ENCODE measurements at places on chromosomes 16 and 17. TPM values are rescaled to one million over a fixed set of nuclear protein-coding genes. Genes with fewer than 3 reads are reported as not detected.

The SLC35G6 gene
- 3.9 TPM for total RNA-seq

The MT1M gene
- total RNA-seq = 2.2 TPM

The MILR1 gene
- total RNA-seq = 5.5 TPM

The SLFN12 gene
- 2.9 TPM for total RNA-seq

The PLXDC1 gene
- total RNA-seq = 9.6 TPM

The SLC5A11 gene
- 1.3 TPM for total RNA-seq

- H3K27ac ChIP-seq = peak overlapping the region; percentile 98
- no peaks in the 10 kb centered on the region for H3K36me3 ChIP-seq
- H3K27me3 ChIP-seq = no peaks in the 10 kb centered on the region
- peak overlapping the region; percentile 9 for H3K4me3 ChIP-seq
- DNase-seq = peak; percentile 89
- peaks cover 63% of the 10 kb centered on the region for H3K4me1 ChIP-seq
Measured at GRCh38 chr17:48051706-48052486, 3.7 kb downstream of the NFE2L1 start.

DNA sequence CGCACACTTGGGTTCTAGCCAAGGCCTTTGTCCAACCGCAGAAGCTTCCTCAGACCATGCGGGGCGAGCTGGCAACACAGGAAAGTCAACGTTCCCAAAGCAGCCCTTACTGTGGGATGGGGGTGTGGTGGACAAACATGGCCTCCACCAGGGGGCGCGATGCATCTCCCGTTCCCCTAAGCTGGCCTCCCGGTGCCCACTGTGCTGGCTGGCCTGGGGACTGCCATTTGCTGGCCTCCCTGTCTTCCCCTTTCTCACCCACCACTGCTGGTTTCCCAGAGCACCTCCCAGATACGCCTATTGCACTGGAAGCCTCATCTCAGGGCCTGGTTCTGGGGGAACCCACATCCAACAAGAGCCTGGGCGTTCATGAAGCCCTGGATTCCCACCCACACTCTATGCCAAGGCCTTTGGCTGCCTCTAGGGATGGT lies 145.3 kb downstream of the IRF8 start:
- H3K27ac ChIP-seq = no peak overlapping the region
- H3K4me1 ChIP-seq = no peaks in the 10 kb centered on the region
- H3K36me3 ChIP-seq = no peaks in the 10 kb centered on the region
- no peak overlapping the region for H3K4me3 ChIP-seq

DNA sequence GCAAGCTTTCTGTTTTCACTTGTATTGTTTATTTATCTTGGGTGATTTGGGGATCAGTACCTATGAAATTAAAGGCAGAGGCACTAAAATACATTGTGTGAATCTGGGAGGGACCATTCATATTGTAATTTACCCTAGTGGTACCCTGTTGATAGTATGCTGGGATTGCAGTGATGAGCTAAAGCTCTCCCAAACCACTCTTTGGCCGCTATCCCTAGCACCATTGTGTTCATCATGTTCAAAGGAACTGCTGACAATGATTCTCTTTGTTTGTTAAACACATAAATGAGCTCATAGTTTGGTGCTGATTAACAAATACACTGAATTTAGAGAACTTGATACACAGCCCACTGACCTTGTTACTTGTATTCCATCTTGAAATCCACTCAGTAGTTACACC lies 1469.8 kb downstream of the CDH11 start:
- no peak overlapping the region for H3K4me3 ChIP-seq
- no peaks in the 10 kb centered on the region for H3K27me3 ChIP-seq
- H3K36me3 ChIP-seq = no peaks in the 10 kb centered on the region
- no peak overlapping the region for H3K27ac ChIP-seq
- no peak for DNase-seq

Measured in testis (tissue), 5 donors.